ENCODE measurements at places on chromosomes 13 and 19.

- no peak for DNase-seq
These were observed 234.1 kb downstream of the FOXO1 start for GRCh38 chr13:40432018-40432978.

DNA sequence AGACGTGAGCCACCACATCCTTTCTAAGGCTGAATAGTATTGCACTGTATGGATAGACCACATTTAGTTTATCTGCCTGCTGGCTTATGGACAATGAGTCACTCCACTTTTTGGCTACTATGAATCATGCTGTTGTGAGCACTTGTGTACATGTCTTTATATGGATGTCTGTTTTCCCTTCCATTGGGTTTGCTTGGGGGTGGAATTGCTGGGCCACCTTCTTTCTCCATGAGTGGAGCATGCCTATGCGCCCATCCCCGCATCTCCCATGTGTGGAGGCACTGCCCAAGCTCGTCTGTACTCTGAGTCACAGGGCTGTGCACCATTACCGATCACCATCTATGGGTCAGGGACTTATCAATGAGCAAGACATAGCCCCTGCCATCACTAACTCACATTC is 127.2 kb upstream of the GJB6 start:
- no peak for DNase-seq

GRCh38 chr19:1307320-1307719 is 21.6 kb downstream of the EFNA2 start:
- DNase-seq: no peak

GRCh38 chr13:97478247-97478646 is 44.3 kb downstream of the RAP2A start:
- DNase-seq: no peak

- no peak for DNase-seq
These were observed 4.2 kb downstream of the PTPRS start for GRCh38 chr19:5336195-5336965.

DNA sequence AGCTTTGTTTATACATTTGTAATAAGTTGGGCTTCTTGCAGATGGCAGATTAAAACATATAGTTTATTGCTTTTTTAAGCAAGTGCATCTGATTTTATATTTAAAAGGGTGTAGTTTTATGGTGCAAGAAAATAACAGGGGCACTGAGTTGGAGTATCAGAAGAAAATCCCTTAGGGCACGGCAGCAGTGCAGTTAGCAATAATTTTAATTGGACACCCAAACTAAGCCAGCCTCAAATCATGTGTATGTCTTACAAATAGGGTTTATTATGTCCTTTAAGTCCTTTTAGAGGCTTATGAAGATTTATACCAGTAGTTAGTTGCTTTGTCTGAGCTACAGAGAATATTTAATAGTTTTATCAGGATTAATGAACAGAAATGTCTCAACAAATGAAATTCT is 57.5 kb downstream of the GPC6 start:
- DNase-seq: no peak

All from NCI-H1436 treated with DMSO at 0.1 percent for 48 hours (cell line).